ENCODE measurements at places on chromosomes 11 and 22. TPM values are rescaled to one million over a fixed set of nuclear protein-coding genes. Genes with fewer than 3 reads are reported as not detected.

GRCh38 chr22:22669093-22669492, 24.7 kb downstream of the GGTLC2 start:
- no peak for DNase-seq

The PSMC3 gene
- 63.4 TPM for total RNA-seq

- no peak for DNase-seq
Measured at GRCh38 chr11:32435942-32436750, 807 bp upstream of the WT1 start.

GRCh38 chr22:22720724-22721261, 76.4 kb downstream of the GGTLC2 start:
- no peak for DNase-seq

The PRG3 gene
- not detected for total RNA-seq

GRCh38 chr22:35645646-35646045, 2.6 kb upstream of the APOL6 start:
- no peak for DNase-seq

DNA sequence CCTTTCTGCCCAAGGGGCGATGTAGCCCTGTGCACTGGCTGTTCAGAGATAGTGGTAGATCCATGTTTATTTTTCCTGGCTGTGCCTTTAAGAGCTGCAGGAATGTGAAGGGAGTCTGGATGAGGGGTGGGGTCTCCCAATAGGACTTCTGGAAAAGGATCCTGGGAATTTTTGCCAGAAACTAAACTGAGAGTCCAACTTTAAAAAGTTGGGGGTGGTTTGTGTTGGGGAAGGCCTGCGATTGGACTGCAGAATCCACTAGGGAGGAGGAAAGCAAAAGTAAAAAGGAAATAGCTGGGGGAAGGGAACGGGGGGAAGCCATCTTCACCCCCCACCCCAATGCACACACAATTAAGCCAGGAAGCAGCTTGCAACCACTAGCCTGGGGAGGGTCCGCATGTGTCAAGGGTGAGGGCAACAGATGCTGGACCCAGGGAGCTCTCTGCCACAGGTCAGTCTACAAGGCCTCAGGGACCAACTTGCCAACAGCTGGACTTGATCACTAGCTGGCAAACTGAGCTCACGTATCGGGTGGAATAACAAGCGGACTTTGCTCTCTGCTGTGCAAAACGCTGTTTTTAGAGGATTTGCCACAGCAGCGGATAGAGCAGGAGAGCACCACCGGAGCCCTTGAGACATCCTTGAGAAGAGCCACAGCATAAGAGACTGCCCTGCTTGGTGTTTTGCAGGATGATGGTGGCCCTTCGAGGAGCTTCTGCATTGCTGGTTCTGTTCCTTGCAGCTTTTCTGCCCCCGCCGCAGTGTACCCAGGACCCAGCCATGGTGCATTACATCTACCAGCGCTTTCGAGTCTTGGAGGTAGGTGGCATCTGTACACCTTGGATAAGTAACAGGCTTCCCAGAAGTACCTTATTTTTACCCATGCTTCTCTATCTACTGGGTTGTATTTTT, at the start of gene OLFML1:
Gene OLFML1, plus strand, starts transcription at position 321 of the 912 bp plus-strand sequence. Its CDS starts 370 bp downstream, at position 691.
- no peak for DNase-seq
